ENCODE measurements at places on chromosomes 2 and 18. TPM values are rescaled to one million over a fixed set of nuclear protein-coding genes. Genes with fewer than 3 reads are reported as not detected.

DNA sequence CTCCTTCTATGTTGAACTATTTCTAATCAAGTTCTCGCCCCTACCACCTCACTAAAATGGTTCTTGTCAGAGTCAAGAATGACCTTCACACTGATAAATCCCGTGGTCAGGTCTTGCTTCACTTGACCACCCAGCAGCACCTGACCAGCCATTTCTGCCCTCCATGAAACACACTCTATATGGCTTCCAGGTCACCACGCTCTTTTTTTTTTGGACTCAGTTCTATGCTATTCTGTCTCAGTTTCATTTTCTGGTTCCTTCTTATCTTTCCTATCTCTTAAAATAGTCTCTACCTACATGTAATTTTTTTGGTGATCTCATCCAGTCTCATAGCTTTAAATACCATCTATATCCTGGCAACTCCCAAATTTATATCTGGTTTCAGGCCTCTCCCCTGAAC lies 11.4 kb downstream of the EIF2AK3 start:
- no peaks in the 10 kb centered on the region for H3K36me3 ChIP-seq
- H3K4me1 ChIP-seq = peaks cover 12% of the 10 kb centered on the region
- no peak for DNase-seq
- no peak overlapping the region for H3K27ac ChIP-seq

GRCh38 chr18:52451256-52451655 lies 111.3 kb downstream of the DCC start:
- H3K4me1 ChIP-seq = no peaks in the 10 kb centered on the region
- no peak overlapping the region for H3K4me3 ChIP-seq
- no peaks in the 10 kb centered on the region for H3K36me3 ChIP-seq
- DNase-seq = no peak
- H3K27ac ChIP-seq = no peak overlapping the region

- no peak for DNase-seq
- no peaks in the 10 kb centered on the region for H3K27me3 ChIP-seq
- no peak overlapping the region for H3K4me3 ChIP-seq
- H3K4me1 ChIP-seq = no peaks in the 10 kb centered on the region
- H3K27ac ChIP-seq = no peak overlapping the region
Measured at GRCh38 chr2:228102949-228103348, 78.5 kb downstream of the SPHKAP start.

DNA sequence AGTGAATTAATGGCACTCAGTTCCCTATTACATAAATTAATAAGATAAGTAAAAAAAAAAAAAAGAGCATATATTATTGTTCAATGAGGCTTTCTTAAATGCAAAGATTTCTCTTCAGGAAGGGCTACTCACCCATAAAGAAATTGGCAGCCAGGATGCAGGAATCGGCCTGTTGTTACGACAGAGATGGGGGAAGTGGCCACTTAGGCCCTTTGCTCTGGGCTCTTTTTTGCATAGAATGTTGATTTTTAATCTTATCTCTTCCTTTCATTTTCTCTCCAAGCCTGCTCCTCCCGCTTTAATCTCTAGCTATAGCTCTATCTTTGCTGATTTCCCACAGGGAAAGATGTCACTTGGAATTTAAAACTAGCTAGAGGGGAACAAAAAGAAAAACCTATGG lies 391.8 kb upstream of the CRIM1 start:
- H3K27me3 ChIP-seq = no peaks in the 10 kb centered on the region
- no peak for DNase-seq
- H3K27ac ChIP-seq = no peak overlapping the region
- H3K4me1 ChIP-seq = no peaks in the 10 kb centered on the region
- no peaks in the 10 kb centered on the region for H3K36me3 ChIP-seq

DNA sequence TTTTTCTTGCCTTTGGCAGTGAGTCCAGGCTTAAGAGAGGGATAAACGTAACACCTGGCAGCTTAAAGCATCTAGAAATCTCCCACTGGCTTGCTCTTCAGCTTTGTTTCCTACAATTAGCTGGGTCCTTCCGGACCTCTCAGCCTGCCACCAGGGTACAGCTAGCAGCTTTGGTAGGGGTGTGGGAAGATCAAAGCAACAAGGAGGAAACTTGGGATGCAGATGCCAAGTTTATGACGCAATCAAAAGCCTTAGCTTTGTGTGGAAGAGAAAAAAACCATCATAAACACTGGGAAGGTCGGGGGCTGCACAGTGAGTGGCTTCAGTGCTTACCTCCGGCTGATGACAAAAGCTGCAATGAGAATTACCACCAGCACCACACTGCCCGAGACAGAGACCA lies 116.9 kb downstream of the EPHA4 start:
- peaks cover 2% of the 10 kb centered on the region for H3K36me3 ChIP-seq
- H3K4me1 ChIP-seq = no peaks in the 10 kb centered on the region
- no peaks in the 10 kb centered on the region for H3K27me3 ChIP-seq
- no peak overlapping the region for H3K4me3 ChIP-seq
- H3K27ac ChIP-seq = no peak overlapping the region
- DNase-seq = no peak

- H3K27me3 ChIP-seq = no peaks in the 10 kb centered on the region
- DNase-seq = no peak
- H3K27ac ChIP-seq = no peak overlapping the region
- no peaks in the 10 kb centered on the region for H3K36me3 ChIP-seq
Measured at GRCh38 chr18:26119246-26119645, 14.4 kb upstream of the PSMA8 start.

- no peak for DNase-seq
- no peaks in the 10 kb centered on the region for H3K36me3 ChIP-seq
- H3K27me3 ChIP-seq = no peaks in the 10 kb centered on the region
- peaks cover 29% of the 10 kb centered on the region for H3K4me1 ChIP-seq
Measured at GRCh38 chr2:112923967-112924338, 13.0 kb downstream of the IL37 start.

GRCh38 chr2:120821446-120822160 lies 85.9 kb downstream of the GLI2 start:
- no peaks in the 10 kb centered on the region for H3K4me1 ChIP-seq
- no peaks in the 10 kb centered on the region for H3K27me3 ChIP-seq
- no peak overlapping the region for H3K4me3 ChIP-seq
- DNase-seq = no peak
- no peaks in the 10 kb centered on the region for H3K36me3 ChIP-seq

DNA sequence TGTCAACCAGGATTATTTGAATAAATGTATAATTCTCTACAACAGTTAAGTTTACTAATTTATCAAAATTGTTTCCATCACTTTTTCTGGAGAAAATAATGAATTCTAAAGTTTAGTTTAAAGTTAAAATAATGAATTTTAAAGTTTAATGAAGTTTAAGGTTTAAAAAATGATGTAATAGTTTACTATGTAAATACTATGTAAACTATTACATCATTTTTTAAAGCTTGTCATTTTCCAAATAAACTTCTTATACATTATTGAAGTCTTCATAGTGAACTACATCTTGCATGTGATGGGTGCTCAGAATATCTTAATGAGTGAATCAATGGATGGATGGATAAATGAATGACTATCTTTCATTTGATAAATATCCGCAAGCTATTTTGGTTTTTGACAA lies 38.8 kb downstream of the CD28 start:
- no peak overlapping the region for H3K4me3 ChIP-seq
- no peak overlapping the region for H3K27ac ChIP-seq
- DNase-seq = no peak

The CNDP1 gene
- not detected for total RNA-seq

The GAREM1 gene
- total RNA-seq = 0.51 TPM

The DTNB gene
- total RNA-seq = 47.2 TPM

All from Caco-2 (cell line).